MG63 (cell line): ENCODE measurements at places on chromosomes 6 and 20.

GRCh38 chr20:57738484-57738883 is 28.7 kb upstream of the PMEPA1 start:
- DNase-seq: no peak

- no peak for DNase-seq
Observed at GRCh38 chr6:45044510-45045252, 283.4 kb upstream of the RUNX2 start.

GRCh38 chr6:155327326-155328073 is 13.2 kb upstream of the TFB1M start:
- DNase-seq: no peak

DNA sequence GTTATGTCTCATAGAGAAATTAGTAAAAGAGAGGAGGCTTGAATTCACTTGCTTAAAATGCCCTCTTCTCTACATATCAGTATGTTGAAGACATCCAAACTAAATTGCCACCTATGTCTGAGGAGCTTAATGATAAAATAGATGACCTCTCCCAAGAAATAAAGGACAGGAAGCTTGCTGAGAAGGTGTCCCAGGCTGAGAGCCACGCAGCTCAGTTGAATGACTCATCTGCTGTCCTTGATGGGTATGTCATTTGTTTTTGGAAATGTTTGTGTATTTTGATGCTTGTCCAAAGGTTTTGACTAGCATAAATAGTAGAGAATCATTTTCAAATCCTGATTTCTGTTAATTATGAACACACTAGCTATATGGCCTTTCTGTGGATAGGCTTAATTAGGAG is 307.7 kb downstream of the ARHGAP18 start:
- peak; percentile 45 for DNase-seq

DNA sequence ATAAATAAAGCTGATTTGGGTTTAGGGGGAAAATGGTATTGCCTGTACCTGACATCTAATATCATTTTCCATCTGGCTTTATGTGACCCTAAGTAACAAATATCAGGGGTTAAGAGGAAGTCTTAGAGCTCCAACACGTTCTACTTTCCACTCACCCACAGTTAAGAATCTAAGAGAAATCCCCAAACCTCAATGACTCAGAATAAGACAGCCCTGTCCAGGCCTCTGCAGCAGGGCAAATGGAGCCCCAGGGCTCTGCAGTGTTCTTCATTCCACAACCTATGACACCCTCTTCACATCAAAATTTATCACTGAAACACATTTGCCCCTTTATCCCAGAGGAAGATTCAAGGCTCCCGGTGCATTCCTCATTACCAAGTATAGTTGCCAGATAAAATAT is 20.3 kb upstream of the TENT5A start:
- DNase-seq: no peak

DNA sequence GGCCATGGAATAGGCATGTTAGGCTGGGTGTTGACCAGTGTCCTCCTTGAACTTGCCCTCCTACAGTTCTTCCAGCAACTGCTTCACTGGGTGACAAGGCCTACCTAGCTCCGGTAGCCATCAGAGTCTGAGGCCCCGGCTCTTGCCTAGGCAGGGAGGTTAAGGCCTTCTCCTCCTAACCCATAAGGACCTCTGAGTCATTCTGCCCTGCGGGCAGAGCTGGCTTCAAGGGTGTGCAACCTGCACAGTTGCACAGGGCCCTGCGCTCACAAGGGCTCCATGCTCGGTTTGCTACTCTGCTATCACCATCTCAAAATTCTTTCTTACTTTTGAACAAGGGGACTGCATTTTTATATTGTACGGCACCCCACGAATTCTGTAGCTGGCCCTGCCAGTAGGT is 17.9 kb downstream of the KCNB1 start:
- DNase-seq: no peak

DNA sequence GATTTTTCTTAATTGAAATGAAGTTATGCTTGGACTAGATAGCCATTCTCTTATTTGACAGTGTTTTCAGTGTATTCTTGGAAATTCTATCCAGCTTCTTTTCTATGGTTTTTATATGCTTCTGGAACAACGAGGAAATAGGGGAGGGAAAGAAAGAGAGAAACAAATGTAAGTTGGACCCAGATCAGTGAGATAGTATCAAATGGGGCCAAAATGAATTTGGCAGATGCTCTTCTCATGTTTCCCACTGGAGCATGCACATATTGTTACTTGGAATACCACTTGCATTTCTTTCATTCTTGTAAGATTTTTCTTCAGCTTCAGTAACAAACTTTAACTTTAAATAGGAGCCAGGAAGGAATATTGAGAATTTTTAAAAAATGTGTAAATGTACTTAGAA is 312.3 kb downstream of the PRL start:
- DNase-seq: no peak

DNA sequence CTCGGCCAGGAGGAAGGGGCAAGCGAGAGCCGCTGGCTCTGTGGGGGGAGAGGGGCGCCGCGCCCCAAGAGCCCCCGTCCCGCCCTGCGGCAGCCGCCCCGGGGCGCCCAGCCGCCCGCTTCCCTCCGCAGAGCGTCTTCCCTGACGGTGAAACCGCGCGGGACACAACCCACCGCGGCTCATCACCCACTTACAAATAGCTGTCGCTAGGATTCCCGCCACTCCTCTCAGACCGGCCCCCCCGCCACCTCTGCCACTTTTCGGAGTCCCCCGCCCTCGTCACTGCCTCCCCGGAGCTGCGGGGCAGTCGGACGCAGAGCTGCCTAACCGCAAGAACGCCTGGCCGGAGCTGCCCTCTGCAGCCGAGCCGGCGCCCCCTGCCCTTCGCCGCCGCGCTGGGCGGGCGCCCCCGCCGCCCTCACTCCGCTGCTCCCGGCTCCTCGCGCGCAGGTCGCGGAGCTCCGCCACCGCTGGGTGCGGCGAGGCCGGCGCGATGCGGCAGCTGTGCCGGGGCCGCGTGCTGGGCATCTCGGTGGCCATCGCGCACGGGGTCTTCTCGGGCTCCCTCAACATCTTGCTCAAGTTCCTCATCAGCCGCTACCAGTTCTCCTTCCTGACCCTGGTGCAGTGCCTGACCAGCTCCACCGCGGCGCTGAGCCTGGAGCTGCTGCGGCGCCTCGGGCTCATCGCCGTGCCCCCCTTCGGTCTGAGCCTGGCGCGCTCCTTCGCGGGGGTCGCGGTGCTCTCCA is at the start of gene SLC35D3:
TSS of gene SLC35D3 (plus strand) at position 366 of the 749 bp plus-strand sequence. CDS start at position 494, 128 bp downstream.
- DNase-seq: no peak

GRCh38 chr6:121520337-121521163 is 85.1 kb downstream of the GJA1 start:
- DNase-seq: peak; percentile 44

- DNase-seq: peak; percentile 59
Observed at GRCh38 chr6:151240036-151240685, 394 bp downstream of the AKAP12 start.

- DNase-seq: no peak
Observed at GRCh38 chr6:32060966-32061655, 22.9 kb downstream of the CYP21A2 start.

DNA sequence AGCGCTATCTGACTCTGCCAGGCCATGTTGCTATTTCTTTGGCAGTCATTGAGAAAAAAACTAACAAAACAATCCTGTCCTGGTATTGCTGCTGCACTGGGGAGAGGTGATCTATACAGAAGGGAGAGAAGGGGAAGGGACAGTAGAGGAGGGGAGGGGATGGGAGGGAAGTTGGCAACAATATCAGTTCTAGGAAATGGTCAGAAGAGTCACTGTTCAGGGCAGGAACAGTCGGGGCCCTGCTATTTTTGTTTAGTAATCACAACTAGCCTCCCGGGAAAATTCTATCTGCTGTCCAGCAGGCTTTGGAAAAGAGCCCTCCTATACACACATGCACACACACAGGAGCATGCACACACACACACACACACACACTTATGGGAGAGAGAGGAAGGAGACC is 142.3 kb upstream of the CARMIL1 start:
- DNase-seq: no peak

- no peak for DNase-seq
Observed at GRCh38 chr6:170063851-170064602, 226.9 kb downstream of the DLL1 start.

DNA sequence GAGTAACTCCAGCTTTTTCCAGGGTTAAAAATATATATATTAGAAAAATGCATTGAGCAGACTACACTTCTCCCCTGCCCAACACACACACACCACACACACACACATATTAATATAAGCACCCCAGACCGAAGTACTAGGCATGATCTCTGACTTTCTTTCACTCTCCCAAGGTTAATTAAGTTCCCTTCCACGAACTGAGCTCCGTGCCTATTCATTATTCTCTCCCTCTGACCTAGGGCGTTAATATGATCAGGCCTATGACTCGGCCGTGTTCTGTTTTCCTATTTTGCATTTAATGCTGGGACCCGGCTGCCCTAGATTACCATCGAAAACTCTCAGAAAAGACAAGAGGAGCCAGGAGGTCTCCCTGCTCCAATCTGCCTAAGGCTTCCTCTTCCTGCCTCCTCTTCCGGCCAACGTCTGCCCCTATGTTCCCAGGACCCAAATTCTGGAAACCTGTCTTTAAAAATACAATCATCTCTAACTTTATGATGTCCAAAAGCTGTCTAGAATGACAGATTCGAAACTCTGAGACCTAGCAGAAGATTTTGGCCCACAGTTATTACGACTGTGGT is 6.1 kb upstream of the POU3F2 start:
- DNase-seq: no peak

GRCh38 chr6:26554697-26555504 is 16.7 kb downstream of the HMGN4 start:
- peak; percentile 43 for DNase-seq

DNA sequence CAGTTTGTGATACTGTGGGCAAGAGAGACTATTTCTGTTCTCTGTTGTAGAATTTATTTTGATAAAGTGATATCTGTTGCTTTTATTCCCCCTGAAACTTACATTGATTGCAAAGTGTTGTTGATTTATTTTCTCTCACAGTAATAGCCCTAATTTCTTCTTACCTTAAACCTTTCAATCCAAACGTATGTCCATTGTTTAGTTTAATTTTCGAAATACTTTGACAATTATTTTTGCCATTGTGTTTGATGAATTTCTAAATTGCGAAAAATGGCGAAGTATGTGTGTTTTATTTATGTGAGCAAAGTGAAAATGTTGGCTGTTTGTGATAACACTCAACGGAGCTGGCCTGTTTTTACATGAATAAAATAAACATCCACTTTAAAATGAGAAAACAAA is 381 bp upstream of the ZSCAN26 start:
- DNase-seq: no peak

GRCh38 chr6:112014483-112014882 is 39.4 kb upstream of the CCN6 start:
- DNase-seq: no peak

DNA sequence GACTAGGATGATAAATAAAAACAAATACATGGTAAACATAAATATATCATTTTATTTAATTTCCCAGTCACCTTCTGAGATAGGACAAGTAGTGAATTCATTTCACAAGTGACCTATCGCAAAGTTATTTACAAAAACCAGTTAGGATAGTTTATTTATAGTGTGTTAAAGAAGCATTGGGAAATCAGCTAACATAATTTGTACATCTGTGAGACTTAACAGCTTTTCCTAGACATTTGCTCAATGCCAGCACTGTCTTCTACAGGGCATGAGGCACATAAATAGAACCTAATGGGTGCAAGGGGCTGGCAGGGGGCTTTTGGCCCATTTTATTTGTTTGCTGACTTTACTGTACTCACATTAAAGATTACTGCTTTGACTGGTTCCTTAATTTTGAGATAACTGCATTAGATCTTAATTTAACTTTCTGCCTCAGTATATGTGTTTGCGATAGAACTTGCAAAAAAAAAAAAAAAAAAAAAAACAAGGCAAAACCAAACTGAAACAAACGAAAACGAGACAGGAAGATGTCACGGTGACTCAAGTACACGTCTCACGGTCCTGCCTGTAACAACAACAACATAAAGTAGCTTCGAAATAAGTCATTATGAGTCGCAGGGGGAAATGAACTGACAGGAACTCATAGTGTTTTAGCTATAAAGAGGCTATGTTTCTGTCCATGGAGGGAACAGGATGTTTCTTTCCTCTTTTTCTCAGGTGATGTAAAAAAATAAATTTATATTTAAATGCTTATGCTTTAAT is 133.7 kb upstream of the GMDS start:
- peak; percentile 25 for DNase-seq

DNA sequence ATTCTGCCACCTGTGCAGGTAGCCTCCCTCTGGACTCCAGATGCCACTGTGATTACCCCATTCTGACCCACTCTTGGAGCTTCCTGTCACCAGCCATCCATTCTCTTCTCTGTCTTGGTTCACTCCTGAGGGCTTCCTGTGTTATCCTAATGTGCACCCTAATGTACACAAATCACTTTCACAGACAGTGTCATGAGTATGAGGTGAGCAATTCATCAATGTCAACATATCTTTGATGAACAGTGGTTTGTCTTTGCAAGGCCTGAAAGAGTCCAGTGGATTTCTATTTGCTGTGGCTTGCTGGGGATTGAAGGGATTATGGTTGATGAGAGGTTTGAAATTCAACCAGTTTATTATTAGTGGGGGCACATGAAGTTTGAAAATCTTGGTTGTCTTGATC is 63.8 kb upstream of the EEF1E1 start:
- no peak for DNase-seq

GRCh38 chr6:117624869-117625481 is 22.7 kb upstream of the GOPC start:
- DNase-seq: no peak

GRCh38 chr20:33812152-33812849 is 1.2 kb downstream of the CHMP4B start:
- peak; percentile 73 for DNase-seq

GRCh38 chr20:4780245-4780644 is 58.5 kb downstream of the PRND start:
- no peak for DNase-seq

GRCh38 chr6:130624046-130624445 is 203.2 kb upstream of the SMLR1 start:
- no peak for DNase-seq

- DNase-seq: no peak
Observed at GRCh38 chr20:21520702-21521595, 7.1 kb upstream of the NKX2-2 start.

DNA sequence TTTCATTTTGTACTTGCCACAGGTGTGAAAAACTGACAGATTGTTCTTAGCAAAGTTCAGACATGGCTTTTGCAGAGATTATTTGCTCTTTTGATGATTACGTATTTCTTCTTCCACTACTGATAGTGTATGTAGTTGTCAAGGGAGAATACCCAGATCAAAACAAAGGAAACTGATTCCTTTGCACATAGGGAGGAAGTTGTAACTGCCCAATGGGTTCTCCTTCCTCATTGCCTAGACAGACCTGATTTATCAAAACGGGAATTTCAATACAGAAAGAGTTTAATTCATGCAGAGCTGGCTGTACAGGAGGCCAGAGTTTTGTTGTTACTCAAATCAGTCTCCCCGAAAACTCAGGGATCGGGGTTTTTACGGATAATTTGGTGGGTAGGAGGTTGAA is 214.7 kb downstream of the BCAS1 start:
- DNase-seq: no peak

GRCh38 chr20:41956338-41957074 is 338.3 kb upstream of the CHD6 start:
- DNase-seq: no peak
